ENCODE measurements at places on chromosomes 1 and 21.
A peak's percentile ranks its signal among the peaks of the same experiment; 100 is the strongest.

GRCh38 chr1:206674745-206675175 lies 9.9 kb upstream of the MAPKAPK2 start:
- peak; percentile 100 for DNase-seq

DNA sequence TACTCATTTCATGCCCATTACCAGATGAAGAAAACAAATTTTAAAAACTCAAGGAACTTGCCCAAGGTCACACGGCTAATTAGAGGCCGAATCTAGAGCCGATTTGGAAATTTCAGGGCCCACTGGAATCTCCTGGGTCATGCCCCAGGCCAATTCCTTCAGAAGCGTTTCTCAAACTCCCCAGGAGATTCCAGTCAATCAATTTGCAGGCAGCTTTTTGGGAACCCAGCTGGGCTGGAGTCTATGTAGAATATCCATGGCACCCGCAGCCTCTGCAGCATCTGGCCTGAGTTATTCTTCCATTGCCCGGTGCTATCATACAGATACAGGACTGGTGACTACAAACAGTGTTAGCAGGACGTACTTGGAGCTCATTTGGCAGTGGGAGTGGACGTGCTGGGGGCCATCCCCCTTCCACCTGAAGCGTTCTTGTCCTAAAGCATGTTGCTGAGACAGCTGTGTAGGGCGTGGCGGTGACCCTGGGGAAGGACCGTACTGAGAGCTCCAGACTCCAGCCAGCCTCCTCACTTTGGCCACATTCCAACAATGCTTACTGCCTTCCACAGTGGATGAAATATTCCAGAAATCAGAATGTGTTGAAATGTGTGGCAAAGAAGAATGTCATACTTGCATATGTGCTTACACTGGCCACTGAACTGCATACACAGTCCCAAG lies 38.3 kb downstream of the ABCG1 start:
- no peak for DNase-seq

- DNase-seq, result no peak
These were observed 32.3 kb downstream of the PABPC4 start for GRCh38 chr1:39544327-39544726.

DNA sequence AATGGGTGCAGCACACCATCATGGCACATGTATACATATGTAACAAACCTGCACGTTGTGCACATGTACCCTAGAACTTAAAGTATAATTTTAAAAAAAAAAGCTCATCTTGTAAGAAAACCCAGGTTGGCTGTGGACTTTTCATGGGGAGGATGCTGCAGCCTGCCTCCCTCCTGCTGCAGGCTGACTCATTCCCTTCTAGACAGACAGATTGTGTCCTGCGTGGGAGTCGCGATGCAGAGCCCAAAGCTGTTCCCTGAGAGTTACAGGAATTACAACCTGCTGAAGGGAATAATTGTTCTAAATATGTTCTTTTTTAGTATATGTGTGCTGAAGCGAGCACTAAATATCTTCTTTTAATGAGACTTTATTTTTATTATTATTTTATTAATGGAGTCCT lies 93.2 kb downstream of the TBX19 start:
- peak; percentile 25 for DNase-seq

DNA sequence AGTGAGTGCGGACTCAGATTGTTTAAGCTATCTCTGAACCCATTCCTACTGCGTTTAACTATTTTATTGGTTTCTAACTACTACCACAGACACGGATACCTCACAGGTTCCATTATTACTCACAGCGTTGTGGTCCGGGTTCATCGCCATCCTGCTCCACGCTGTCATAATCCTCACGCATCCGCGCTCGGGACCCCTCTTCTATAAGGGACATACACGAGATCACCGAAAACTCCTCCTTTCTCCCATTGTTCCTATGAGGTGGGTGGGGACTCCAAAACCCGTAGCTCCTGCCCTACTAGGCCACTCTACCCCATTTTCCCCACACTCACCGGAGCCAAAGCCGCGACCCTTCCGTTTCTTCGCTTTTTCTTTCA lies 610 bp downstream of the RBM8A start:
- no peak for DNase-seq

- DNase-seq, result peak; percentile 57
These were observed 50.3 kb upstream of the CTPS1 start for GRCh38 chr1:40929155-40929554.

DNA sequence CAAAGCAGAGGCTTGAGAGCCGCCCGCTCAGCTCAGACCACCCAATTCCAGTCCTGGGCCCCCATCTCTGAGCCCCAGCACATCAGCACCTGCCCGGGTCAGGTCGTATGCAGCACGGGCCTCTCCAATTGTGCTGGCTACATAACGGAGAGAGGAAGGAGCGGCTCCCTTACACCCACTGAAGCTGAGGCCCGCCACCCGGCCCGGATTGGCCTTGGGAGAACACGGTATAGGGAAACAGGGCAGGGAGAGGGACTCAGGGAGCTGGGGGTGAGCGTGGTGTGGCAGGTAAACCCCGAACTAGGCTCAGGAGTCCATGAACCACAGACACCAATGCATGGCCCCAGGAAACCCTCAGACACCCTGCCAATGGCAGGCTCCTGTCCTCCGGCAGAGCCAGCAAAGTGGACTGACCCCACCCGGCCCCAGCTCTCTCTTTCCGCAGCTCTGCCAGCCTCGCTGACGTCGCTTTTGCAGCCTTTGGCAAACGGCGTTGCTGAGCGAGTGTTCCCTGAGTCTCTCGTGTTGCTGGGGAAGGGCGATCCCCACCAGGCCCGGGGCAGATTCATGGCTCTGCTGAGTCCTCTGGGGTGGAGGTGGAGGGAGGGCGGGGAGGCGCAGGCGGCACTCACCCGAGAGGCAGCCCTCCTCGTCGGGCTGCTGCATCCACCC lies 16.5 kb downstream of the MEGF6 start:
- no peak for DNase-seq

- DNase-seq, result no peak
These were observed 29.7 kb downstream of the NPHP4 start for GRCh38 chr1:5962265-5963105.

DNA sequence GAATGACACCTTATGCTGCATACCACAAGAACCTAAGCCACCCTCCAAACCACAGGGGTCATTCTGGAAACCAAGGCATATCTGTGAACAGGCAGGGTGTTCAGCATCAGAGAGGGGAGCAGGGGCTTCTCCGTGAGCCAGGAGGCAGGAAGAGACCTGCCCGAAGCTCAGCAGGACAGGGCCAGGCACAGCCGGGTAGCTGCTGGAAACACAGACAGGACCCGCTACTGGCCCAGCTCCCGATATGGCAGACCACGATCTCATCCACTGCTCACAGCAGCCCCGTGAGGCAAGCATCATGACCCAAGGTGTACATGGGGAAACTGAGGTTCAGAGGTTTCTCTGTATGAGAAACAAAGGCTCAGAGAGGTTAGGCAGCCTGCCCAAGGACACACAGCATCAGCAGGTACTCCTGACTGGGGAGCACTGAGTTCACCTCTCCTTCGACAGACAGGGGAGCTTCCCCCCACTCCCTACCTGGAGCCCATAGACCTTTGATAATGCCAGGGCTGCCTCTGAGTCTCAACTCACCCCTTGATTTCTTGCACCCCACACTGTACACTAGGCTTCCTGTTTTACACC lies 317.7 kb downstream of the MATN1 start:
- no peak for DNase-seq

DNA sequence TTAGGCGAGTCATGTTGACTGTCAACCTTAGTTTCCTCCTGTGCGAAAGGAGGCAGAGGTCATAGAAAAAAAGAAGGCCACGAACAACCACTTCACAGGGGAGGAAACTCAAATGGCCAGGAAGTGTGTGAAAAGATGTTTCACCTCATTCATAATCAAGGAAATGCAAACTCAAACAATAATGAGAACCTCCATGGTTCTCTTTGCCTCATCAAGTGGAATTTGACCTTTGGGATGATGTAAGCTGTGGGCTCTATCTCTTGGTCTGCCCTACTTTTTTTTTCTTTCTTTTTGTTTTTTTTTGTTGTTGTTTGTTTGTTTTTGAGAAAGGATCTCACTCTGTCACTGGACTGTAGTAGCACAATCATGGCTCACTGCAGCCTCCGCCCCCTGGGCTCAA lies 55.9 kb upstream of the GRHL3 start:
- no peak for DNase-seq

DNA sequence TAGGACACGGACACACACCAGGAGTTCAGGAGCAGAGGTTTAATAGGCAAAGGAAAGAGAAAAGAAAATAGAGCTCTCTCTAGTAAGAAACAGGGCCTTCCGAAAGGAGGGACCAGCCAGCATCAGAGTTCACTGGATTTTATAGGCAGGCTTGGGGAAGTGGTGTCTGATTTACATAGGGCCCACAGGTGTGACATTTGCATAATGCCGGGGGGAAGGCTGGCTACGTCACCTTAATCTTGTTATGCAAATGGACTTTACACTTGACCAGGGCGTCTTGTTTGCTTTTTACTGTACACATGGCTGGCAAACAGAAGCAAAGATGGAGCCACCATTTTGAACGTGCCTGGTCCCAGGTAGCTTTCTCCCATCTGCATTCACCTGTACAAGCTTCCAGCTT lies at the start of gene OR14A16:
TSS of gene OR14A16 (minus strand) at position 97 of the 400 bp plus-strand sequence. CDS start 8,390 bp downstream, outside the sequence.
- no peak for DNase-seq

- DNase-seq, result peak; percentile 76
These were observed 56.2 kb upstream of the RASAL2 start for GRCh38 chr1:178037510-178038253.

- DNase-seq, result peak; percentile 69
These were observed 28.4 kb downstream of the ACP6 start for GRCh38 chr1:147641695-147642592.

DNA sequence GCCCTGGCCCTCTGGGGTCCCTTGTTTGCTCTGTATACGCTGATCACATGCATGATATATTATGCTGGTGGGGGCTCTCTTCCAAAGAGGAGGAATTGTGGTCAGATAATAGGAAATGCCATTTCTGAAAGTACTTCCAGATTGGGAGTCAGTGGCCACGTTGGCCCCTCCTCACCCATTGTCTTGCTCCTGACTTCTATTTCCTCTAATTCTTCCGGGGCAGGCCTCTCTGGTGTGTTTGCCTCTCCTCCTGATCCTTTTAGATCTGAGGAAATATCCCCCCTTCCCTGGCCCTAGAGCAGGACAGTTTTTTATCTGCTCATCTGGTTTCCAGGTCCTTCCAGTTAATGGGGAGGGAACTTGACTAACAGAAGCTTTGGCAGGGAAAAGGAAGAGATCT lies 2.9 kb downstream of the VANGL2 start:
- DNase-seq, result no peak
